Right renal pelvis (tissue), 4 donors: ENCODE measurements at places on chromosomes 2 and 18.

DNA sequence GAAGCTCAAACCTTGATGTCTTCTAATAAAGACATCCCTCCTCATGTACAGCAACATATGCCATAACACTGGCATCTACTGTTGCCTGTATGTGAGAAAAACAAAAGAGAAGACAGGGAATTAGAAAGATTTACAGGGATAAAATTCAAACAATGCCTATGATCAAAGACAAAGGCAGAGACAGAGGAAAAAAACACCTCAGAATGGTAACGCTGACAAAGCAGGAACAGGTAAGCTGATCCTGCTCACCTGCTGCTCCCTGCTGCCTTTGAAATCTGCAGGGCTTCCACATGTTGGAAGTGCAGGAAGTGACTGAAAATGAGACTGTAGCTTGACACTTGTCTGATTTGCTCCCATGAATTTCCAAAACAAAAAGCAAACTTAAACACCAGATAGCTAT lies 90.2 kb upstream of the DNAJC10 start:
- no peak for DNase-seq

- DNase-seq = no peak
Observed at GRCh38 chr2:218270721-218271486, 585 bp downstream of the PNKD start.

- no peak for DNase-seq
Observed at GRCh38 chr2:26344581-26345282, 1.2 kb upstream of the SELENOI start.

- peak; percentile 43 for DNase-seq
Observed at GRCh38 chr2:84302513-84303412, 156.3 kb downstream of the SUCLG1 start.

DNA sequence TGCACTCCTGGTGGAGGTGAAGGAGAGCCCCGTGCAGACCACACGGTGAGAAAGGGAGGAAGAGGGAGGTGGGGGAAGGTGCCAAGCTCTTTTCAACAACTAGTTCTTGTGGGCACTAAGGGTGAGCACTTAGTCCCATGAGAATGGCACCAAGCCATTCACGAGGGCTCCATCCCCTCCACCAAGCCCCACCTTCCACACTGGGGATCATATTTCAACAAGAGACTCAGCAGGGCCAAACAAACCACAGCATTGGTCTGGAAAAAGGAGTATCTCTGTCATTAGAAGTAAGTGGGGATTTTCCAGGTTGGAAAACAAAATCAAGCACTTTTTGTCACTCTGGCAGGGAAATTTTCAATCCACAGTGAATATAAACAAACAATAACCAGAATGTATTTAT lies 38.4 kb downstream of the ZAP70 start:
- no peak for DNase-seq

DNA sequence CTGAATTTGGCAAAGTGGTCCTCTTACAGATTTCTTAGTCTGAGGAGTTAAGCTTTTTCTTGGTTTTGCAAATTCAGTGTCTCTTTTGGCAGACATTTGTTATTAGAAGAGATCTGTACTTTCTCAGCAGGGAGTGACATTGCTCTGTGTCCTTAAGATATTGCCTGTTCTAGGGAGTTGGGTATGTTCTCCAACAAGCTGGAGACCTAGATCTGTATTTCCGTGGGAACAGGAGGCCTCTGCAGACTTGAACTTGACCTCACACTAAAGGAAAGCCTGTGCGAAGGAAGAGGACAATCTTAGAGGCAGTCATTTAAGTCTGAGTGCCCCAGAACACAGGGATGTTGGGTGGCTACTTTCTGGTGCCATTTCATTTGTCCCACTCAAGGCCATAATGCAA lies 107.0 kb upstream of the ATP8B1 start:
- DNase-seq = no peak

GRCh38 chr2:8546612-8547283 lies 135.1 kb upstream of the ID2 start:
- DNase-seq = no peak

- DNase-seq = no peak
Observed at GRCh38 chr18:24126155-24126961, 12.5 kb upstream of the CABYR start.

GRCh38 chr18:70578480-70578879 lies 289.6 kb downstream of the SOCS6 start:
- DNase-seq = no peak

DNA sequence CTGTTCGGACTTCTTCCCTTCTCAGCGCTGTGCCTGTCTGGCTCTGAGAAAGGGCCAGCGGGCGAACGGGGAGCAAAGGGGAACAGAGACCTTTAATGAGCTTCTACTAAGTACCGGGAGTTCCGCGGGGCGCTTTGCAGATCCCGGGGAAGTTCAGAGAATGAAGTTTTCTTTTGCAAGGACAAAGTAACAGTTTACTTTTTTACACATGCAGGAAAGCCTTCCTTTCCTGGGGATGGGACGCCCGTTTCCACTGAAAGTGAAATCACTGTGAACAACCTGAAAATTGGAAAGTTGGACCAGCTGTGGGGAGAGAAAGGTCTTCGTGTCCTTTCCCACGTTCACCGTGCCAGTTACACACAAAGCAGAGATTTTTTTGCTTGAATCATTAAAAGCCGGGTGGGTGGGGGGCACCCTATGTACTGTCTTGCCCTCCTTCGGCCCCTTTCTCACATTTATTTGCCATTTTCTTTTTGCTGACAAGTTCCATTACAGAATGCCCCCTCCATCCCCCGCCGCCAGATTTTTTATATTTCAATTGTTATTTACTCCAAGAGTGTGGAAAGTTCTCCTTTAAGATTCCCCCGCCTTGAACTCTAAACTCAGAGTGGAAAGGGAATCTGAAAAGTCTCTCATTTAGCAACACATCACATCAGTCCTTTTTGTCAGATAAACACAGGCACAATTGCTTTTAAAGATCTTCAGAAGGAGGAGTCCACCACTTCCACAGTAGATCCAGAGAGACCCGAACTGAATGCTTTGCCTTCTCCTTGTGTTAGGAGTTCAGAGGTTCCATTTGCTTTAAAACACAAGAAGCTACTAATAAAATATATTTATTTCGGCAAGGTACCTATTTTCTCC lies 1.1 kb upstream of the FN1 start:
- DNase-seq = no peak

DNA sequence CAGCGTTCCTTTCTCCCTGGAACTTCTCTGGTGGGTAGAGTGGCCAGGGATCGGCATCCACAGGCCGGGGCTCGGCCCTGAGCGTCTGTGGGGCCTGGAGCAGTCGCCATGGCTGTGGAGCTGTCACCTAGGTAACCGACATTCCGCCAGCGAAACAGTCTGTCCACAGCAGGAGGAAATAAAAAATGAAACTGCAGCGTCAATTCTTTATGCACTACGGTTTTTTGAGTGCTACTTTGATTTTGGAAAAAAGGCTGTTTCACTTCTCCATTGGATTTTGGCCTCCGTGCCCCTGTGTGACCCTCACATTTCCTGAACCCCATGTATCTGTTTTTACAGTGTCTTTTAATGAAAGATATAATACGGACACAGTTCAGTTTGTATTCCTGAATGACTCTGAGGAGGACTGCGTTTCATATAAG lies 163.4 kb downstream of the LDLRAD4 start:
- DNase-seq = peak; percentile 48

DNA sequence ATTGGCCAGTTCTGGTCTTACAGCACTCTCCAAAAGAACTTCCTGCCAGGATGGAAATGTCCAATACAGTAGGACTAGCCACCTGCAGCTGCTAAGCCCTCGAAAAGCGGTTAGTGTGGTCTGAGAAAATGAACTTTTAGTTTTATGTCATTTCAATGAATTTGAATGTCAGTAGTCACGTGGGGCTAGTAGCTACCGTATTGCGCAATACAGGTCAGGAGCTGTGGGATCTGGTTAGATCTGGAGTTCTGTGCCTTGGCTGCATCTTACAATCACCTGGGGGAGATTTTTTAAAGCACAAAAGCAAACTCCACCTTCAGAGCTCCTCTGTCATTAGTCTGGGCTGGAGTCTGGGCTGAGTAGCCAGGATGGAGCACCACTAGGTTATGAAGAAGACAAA lies 35.9 kb downstream of the C1QL2 start:
- no peak for DNase-seq

DNA sequence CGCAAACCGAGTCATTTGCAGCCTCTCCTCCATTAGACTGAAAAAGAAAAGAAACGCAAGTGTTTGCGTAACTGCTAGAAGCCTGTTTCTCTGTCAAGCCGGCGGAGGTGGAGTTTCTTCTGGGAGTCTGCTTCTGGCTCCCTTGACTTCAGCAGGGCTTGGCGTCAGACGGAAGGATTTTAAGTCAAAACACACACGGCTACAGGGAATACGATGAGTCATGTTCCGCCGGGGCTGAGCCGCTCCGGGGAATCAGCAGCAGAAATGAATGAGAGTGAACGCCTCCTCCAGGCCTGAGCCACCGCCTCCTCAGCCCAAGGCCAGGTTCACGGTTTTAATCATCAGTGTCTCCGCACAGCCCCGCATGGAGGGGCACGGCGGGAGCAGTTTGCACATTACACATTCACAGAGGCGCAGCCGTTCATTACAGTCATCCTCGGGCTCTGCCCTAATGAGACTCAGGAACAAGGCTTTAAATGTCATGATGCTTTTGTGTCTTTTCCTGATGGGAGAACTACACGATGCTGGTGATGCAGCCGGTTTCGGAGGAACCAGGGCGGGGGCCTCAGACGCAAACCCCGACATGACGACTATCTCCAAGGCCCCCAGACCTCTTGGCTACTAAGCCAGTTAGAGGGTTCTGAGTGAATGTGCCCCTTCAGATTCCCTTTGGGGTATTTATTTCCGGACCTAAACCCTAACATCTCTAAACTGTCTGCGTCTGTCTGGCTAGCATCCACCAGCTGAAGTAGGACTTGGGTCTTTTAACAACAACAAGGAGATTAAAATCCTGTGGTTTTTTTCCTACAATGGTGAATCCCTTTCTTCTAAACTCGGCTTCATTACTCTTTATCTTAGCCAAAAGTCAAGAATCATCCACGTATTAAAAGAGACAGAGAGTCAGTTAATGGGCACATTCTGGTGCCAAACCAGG lies 11.1 kb upstream of the SCG2 start:
- DNase-seq = peak; percentile 53
